PC-9 (cell line): ENCODE measurements at places on chromosomes 2 and 18.

- DNase-seq, result no peak
Measured at GRCh38 chr2:105338020-105338385, 663 bp downstream of the C2orf49 start.

GRCh38 chr2:7672027-7672684 lies 754.9 kb downstream of the RNF144A start:
- peak; percentile 24 for DNase-seq

- DNase-seq, result peak; percentile 34
Measured at GRCh38 chr18:3283908-3284307, 22.0 kb downstream of the MYL12B start.

DNA sequence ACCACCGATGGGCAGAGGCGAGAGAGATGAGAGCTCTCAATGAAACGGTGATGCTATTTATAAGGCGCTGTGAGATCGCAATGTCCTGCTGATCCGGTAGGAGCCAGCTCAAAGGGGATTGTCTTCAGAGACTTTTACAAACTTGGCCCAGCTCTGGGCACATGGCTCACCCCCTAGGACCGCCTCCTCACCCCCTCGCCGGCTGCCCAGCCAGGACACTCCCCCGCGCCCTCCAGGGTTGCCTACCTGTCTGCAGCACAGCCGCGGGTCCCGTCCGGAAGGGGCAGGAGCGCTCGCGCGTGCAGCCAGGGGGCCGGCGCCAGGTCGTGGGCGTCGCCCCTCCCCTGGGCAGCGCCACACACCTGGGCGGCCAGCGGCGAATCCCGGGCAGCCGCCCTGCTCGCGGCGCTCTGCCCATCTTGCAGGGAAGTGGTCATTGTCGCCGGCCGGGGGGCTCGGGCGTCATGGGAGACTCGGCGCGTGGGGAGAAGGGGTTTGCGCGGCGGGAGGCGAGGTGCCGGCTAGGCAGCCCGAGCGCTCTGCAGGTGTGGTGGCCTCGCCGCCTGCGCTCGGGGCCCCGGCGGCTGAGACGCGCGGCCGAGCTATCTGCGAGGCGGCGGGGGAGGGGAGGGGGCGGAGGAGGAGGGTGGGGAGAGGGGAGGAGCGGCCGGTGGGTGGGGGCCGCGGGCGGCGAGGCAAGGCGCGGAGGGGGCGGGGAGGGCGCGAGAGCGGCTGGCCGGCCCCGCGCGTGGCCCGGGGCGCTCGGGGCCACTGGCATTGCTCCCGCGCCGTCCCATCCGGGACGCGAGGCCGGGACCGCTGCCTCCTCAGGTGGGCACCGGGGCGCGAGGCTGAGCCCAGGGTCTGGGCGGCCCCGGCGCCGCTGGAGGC lies at the start of gene GRB14:
GRB14 (minus strand) TSS at position 610 of the 891 bp plus-strand sequence; CDS start at position 437, 173 bp downstream.
- peak; percentile 79 for DNase-seq
